ENCODE measurements at places on chromosomes 12 and 14. TPM values are rescaled to one million over a fixed set of nuclear protein-coding genes. Genes with fewer than 3 reads are reported as not detected.

DNA sequence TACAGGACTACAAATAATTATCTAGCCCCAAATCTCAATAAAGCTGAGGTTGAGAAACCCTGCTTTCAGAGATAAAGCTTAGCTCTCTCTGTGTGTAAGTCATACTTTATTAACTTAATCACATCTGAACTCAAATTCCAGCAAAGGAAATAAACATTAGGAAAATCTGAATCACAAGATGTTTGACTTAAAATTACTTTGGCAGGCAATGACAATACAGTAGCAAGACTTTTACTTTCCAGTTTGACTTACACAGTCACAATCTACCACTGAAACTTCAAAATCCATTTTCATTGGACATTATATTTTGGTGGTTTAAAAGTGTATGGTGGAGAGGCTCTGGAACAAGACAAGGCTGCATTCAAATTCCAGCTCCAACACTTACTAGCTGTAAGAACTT is 11.4 kb downstream of the TMEM116 start:
- peaks cover 12% of the 10 kb centered on the region for H3K4me1 ChIP-seq
- peaks cover 6% of the 10 kb centered on the region for H3K36me3 ChIP-seq
- no peak overlapping the region for H3K4me3 ChIP-seq
- H3K27ac ChIP-seq: no peak overlapping the region
- no peak for DNase-seq
- no peaks in the 10 kb centered on the region for H3K27me3 ChIP-seq

The EMP1 gene
- total RNA-seq: 230 TPM

DNA sequence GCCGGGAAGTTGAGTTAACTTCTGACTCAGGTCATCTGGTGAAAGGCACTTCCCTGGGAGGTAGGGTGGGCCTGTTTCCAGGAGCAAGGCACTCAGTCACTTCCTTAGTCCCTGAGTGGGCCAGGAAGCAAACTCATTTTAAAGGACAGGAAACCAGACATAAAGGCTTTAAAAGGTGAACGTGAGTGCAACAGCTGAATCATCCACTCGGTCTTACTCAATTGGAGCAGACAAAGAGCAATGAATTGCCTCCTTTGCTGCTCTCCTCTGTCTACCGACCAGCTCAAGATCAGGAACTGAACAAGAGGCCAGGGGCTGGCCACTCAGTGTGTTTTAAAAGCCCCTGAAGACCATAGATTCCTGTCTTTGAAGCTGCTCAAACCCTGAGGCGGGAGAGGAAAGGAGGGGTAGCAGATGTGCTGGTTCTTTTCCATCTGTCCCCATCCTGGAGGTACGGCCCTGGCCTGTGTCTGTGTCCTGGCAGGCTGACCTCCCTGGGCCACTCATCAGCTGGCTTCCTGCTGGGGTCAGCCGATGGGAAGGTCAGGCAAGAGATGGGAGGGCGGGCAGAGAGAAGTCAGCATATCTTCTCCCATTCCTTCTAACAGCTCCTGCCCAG is 148.9 kb downstream of the PPM1H start:
- no peak overlapping the region for H3K4me3 ChIP-seq
- no peaks in the 10 kb centered on the region for H3K27me3 ChIP-seq
- H3K27ac ChIP-seq: peak overlapping the region; percentile 0
- peaks cover 13% of the 10 kb centered on the region for H3K4me1 ChIP-seq

The BHLHE41 gene
- 3.4 TPM for total RNA-seq

GRCh38 chr14:85334316-85334715 is 195.6 kb upstream of the FLRT2 start:
- DNase-seq: no peak
- H3K4me1 ChIP-seq: no peaks in the 10 kb centered on the region
- H3K27me3 ChIP-seq: no peaks in the 10 kb centered on the region
- no peaks in the 10 kb centered on the region for H3K36me3 ChIP-seq
- H3K4me3 ChIP-seq: no peak overlapping the region

DNA sequence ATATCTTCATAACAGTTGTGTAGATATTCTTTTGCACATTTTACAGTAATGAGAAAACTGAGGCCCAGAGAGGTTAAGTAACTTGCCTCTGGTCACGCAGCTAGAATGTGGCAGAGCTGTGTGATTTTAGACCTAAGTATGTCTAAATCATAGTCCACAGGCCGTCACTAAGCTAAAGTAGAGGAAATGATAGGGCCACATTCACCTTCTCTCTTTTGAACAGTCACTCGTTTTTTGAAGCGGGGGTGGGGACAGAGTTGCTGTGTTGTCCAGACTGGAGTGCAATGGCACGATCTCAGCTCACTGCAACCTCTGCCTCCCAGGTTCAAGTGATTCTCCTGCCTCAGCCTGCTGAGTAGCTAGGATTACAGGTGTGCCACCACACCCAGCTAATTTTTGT is 68.5 kb downstream of the RASSF3 start:
- H3K4me1 ChIP-seq: peaks cover 44% of the 10 kb centered on the region
- no peak overlapping the region for H3K4me3 ChIP-seq
- no peaks in the 10 kb centered on the region for H3K36me3 ChIP-seq
- H3K27me3 ChIP-seq: no peaks in the 10 kb centered on the region
- peak overlapping the region; percentile 87 for H3K27ac ChIP-seq
